Posterior cingulate gyrus (tissue), 11 donors: ENCODE measurements at places on chromosomes 6 and 20.

DNA sequence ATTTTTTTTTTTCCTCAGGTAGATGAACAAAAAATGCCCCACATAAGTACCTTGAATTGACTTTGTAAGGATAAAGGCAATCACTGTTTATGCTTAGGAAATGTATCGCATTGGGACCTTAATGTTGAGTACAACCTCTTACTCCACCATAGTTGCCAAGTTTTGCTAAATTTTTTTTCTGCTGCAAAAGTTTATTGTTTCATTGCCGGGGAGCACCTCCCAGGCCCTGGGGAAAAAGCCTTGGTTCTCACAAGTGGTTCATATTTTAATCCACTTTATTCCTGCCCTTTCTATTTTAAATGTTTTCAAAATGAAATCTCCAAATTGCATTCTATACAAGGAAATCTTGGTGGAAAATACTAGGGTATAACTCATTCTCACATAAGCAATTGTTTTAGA, 52.3 kb upstream of the UTRN start:
- DNase-seq, result no peak

DNA sequence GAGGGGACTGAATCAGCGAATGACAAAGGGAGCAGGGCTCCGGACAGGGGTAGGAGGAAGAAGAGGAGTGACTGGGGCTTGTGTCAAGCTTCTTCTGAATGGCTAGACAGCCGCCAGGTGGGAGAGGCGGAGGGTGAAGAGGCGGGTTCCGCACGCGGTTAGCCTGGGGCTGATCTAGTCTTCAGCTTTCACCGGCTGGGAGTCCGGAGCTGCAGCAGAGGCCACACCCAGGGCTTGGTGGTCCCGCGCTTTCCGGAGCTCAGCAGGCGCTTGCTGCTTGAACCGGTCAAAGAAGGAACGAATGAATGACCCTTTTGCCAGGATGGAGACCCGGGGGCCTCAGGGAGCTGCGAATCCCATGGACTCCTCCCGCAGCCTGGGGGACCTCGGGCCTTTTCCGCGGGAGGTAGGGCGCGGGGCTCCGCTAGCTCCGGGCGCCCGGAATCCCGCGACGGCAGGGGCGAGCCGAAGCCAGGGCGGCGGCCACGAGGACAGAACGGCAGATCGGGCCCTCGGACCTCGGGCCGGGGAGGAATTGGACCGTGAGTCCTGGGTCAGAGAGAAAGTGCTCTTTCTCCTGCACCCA, at the start of gene C6orf141:
TSS of gene C6orf141 (plus strand) at position 177 of the 586 bp plus-strand sequence. CDS start at position 302, 125 bp downstream.
- no peak for DNase-seq

GRCh38 chr6:147874322-147874721, 365.8 kb downstream of the SAMD5 start:
- DNase-seq, result no peak

GRCh38 chr6:147384029-147384428, 124.5 kb upstream of the SAMD5 start:
- DNase-seq, result no peak

- DNase-seq, result no peak
Observed at GRCh38 chr20:45853484-45853883, 3.7 kb downstream of the ACOT8 start.

GRCh38 chr20:52217689-52218395, 26.3 kb upstream of the ZFP64 start:
- no peak for DNase-seq

GRCh38 chr20:16803965-16804792, 56.0 kb downstream of the OTOR start:
- DNase-seq, result peak; percentile 70

DNA sequence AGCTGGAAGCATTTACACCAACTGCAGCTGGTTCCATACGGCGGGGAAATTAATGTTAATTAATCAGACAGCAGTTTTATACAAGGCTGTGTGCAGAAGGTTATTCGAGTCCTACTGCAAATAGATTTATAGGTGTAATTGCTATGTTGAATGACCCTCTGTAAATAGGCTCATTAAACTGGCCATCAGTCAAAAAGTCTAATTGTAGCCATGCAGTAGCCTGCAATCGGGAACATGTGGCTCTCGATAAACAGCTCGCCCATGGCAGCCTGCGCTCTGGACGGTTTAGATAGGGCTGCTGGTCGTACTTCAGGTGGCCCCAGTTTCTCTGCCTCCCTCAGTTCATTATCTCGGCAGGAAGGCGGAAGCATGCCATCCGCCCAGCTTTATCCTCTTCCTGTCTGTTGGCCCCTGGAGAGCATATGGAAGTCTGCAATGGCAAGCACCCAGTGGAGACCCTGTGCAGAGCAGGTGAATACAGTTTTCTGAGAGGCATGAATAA, 143.2 kb downstream of the MBOAT1 start:
- DNase-seq, result no peak

DNA sequence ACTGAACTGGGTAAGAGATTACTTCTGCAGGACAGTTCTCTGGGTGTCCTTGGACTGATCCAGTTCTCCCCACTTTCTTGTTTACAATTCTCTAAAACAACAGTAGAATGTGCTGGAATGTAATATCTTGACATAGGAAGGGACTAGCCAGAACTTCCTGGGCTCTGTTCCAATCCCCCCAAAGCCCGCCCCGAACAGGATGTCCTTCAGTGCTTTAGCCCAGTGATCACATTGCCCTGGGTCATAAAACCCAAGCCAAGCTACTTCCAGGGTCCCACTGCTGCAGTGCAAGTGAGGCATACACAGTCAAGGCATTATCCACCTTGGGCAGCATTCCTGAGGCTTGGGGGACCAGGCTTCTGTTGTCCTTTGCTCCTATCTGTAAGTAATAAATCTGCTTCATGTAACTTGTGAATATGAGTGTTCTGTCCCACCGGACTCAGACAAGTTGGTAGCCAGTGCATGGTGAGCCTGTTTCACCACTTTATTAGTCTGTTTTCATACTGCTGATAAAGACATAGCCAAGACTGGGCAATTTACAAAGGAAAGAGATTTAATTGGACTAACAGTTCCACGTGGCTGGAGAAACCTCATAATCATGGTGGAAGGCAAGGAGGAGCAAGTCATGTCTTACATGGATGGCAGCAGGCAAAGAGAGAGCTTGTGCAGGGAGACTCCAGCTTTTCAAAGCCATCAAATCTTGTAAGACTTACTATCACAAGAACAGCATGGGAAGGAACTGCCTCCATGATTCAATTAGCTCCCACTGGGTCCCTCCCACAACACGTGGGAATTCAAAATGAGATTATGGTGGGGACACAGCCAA, 23.5 kb downstream of the FITM2 start:
- no peak for DNase-seq

DNA sequence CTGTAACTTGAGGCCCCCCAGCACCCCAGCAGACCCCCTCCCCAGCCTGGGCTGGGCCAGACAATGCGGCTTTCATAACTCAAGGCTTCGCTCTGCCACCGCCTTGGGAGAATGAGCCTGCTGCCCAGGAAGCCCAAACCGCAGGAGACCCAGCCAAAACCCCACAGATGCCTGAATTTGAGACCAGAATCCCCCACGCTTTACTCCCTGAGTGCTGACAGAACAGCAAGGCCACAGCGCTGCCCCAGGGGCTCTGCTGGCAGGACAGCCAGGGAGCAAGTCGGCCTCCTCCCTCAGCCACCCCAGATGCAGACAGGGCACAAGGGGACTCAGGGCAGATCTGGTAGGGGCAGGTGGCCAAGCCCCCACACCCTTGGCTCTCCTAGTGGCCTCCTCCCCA, 2.2 kb downstream of the MDFI start:
- DNase-seq, result no peak

- no peak for DNase-seq
Observed at GRCh38 chr20:3239026-3239866, at the start of gene SLC4A11. Gene SLC4A11 (minus strand): TSS chr20:3239190. CDS start chr20:3239137, 53 bp downstream.

DNA sequence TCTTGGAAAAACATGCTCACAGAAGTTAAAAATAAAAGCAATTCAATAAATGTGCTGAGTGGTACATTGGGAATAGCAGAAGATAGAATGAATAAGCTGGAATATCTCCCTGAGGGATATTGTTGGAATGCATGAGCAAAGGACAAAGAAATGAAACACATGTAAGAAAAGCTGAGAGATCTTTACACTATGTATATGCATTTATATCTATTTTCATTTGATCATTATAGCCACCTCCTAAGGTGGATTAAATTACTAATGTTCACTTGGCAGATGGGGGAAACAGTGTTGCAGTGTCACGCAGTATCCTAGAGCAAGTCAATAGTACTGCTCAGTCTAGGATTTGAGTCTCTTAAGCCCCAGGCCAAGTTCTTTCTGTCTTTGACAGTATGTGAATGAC, 542.0 kb upstream of the MARCKS start:
- no peak for DNase-seq

GRCh38 chr20:64167676-64168075, 3.4 kb downstream of the MYT1 start:
- DNase-seq, result no peak

GRCh38 chr6:133916650-133917151, 27.8 kb downstream of the TCF21 start:
- peak; percentile 95 for DNase-seq

- DNase-seq, result no peak
Observed at GRCh38 chr20:8587810-8588209, 455.7 kb downstream of the PLCB1 start.

GRCh38 chr20:60254901-60255411, 296.7 kb downstream of the CDH26 start:
- no peak for DNase-seq

DNA sequence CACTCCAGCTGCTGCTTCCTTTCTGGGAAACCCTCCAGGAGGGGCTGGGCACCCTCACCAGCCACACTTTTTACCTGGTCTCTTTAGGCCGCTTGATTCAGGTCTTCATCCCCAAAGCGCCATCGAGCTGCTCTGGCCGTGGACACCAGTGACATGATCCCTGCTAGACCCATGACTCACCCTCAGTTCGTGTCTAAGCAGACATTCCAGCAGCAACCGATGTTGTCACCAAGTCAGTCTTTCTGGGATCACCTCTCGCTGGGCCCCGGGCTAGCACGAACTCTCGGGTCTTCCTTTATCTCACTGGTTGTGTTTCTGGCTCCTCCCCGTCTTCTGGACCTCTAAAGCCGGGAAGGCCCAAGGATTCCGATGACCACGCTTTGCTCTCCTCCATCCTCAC, 43.0 kb upstream of the GPR31 start:
- DNase-seq, result no peak

DNA sequence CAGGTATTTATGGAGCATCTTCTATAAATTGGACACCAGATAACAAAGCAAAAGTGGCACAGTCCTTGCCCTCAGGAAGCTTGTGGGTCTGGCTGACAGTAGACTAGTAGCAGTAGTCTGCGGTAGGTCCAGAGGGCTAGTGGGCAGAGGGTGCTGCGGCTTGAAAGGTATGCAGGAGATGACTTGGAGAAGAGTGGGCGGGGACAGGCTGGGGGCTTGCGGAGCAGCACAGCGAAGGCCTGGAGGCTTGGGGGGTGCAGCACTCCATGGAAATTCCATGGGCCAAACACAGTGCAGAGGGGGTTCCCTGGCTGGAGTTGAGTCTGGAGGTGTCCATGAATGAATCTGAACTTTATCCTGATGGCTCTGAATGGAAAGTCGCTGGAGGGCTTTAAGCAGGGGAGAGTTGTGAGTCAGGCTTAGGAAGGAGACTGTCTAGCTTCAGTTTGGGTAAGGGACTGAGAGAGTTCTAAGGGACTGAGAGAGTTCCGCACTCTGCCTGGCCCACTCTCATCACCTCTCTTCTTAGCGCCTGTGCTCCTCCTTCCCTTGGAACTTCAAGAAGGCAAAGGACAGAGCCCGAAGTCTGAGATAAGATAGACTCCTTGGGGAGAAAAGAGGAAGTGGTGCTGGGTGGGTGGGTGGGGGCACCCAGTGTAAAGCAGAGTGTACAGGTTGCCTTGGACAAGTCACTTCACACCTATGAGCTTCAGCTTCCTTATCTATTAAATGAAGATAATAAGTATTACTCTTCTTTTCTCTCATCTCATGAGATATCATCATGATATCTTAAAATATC, 8.8 kb downstream of the PKIG start:
- no peak for DNase-seq

GRCh38 chr20:63863021-63863797, 1.9 kb upstream of the TPD52L2 start:
- no peak for DNase-seq

GRCh38 chr20:13857304-13857703, 72.5 kb downstream of the NDUFAF5 start:
- DNase-seq, result no peak

GRCh38 chr6:91713911-91714310, 1127.0 kb upstream of the MAP3K7 start:
- DNase-seq, result no peak

DNA sequence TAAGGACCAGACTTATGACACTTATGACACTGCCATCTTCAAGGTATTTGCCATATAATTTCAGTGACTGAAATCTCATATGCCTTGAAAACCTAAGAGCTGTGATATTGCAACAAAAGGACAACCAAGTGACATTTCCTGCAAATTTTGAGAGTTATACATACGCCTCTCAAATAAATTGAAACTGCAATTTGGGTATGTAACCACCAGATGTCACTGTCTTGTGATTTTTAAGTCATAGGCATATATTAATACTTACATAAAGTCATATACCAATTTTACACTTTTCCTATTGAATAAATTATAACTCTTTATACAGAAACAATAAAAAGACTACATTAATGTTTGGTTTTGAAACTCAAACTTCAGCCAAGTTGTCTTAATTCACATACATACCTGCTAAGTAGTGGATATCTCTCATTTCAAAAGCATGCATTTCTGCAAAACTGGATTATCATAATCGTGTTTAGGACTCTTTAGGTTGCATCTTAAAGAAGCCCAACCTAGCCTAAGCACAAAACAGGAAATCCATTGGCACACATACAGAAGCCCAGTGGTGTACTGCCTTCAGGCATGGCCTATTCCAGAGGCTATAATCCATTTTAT, 180.2 kb downstream of the PACRG start:
- DNase-seq, result no peak

DNA sequence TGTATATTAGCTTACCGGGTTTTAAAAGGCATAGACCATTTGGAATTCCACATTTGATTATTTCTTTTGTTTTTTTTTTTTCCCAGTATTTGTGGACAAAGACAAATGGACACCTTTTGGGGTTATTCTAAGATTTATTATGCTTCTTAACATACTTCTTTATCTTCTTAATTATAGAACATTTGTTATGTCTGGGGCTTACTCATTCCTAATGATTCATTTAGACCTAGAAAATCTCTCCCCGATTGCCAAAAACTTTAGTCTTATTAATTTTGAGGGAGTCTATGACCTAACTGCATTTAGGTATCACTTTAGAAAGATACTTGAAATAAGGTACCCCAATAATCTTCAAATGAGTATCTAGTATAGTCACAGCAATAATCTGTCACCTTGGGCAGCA, 170.7 kb upstream of the PREP start:
- no peak for DNase-seq

- DNase-seq, result no peak
Observed at GRCh38 chr6:42710316-42710715, 12.1 kb downstream of the PRPH2 start.
